ENCODE measurements at places on chromosomes 1 and 21. TPM values are rescaled to one million over a fixed set of nuclear protein-coding genes. Genes with fewer than 3 reads are reported as not detected.

- DNase-seq = no peak
These were observed at the start of gene FAM131C for GRCh38 chr1:16073490-16074119. Gene FAM131C (minus strand): TSS chr1:16073651. CDS start chr1:16073442, 209 bp downstream.

DNA sequence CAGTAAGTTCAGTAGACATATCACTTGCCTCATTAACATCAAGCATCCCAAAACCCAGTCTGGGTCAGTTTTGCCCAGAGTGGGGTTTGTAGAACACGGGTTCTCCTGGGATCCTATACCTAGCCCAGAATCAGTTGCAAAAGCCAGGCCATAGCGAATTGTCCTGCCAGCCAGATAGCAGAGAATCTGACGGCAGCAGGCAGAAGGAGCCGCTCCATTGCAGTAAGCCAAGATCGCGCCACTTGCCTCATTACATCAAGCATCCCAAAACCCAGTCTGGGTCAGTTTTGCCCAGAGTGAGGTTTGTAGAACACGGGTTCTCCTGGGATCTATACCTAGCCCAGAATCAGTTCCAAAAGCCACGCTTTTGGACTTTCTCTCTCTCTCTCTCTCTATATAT, 19.1 kb downstream of the NDUFS5 start:
- no peak for DNase-seq

GRCh38 chr1:159746666-159747065, 32.3 kb upstream of the CRP start:
- DNase-seq = no peak

DNA sequence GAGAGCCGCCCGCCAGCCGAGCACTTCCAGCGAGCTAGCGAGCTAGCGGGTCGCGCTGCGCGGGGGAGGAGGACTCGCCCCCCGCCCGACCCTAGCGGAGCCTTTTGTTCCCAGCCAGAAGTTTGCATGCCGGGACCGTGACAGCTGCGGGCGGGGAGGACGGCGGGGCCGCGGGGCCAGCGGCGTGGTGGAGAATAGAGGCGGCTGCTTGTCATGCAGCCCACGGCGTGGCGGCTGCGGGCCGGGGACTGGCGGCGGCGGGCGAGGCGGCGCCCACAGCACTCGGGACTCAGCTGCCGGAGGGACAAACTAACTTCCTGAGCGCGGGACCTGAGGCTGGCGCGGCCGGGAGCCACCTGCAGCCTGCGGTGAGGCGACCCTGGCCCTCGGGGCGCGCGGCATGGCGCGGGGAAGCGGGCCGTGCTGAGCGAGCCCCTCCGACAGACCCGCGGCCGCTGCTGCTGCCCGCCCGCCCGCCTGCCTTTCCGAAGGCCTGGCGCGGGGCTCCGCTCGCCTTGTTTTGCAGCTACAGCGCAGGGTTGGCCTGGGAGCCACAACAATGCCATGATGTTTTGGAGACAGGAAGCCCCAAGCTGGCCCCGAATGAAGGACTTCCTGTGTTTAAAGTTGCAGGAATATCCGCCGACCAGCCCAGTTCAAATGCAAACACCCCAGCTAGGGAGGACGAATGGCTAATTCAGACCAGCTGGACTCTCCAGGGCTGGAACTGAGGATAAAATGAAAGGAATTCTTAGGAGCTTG, 82.2 kb upstream of the BMP8A start:
- no peak for DNase-seq

DNA sequence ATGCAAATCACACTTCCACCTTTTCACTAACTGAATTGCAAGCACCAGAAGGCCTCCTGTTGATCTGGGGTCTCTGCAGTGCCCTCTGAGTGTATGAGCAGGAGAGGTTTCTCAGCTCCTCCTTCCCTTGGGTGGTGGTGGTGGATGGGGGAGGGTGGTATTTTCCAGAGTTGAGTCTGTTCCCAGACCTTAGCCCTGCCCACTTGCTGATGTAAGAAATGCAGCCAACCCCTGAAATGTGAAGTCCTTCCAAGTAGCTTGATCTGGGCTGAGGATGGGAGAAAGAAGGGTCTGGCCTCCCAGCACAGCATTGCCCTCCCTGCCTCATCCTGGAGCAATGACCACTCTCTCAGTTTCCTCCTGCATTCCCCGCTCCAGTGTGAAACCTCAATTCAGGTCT, 6.3 kb upstream of the FOXD2 start:
- peak; percentile 17 for DNase-seq

DNA sequence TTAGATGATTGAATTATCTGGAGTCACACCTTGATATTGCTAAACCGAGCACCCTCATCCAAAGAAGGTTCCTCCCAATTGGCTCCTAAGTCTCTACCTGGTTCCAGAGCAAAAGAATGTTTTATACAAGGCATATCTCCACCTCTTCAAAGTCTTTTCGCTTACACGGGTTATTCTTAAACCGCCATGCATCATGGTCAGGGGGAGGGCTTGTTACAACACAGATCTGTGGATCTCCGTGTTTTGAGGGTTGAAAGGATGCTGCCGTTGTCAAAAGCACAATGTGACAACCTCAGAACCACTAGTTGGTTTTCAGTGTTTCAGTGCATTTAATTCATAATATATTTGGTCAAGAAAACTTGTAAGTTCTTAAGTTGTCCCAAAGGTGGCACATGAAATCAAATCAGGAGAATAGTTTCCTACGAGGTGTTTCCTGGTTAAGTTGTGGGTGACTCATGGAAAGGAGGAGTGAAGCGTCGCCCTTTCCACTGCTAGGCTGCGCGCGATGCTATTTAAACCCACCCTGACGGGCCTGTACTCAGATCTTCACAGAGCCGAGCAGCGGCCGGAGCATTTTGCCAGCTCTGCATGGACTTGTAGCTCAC, 1531.6 kb upstream of the TPTE start:
- peak; percentile 56 for DNase-seq

- no peak for DNase-seq
These were observed 7.7 kb downstream of the IFNLR1 start for GRCh38 chr1:24179251-24179840.

GRCh38 chr1:168089979-168090337, 46.8 kb downstream of the GPR161 start:
- no peak for DNase-seq

Gene DVL1
- total RNA-seq = 58.2 TPM

Gene PSEN2
- 45.7 TPM for total RNA-seq

Gene ABCG1
- total RNA-seq = 2.9 TPM

Gene PKP1
- not detected for total RNA-seq

Gene NPHS2
- total RNA-seq = not detected

Gene TNFRSF14
- total RNA-seq = 0.10 TPM
